GM23338 (cell line): ENCODE measurements at places on chromosomes 6 and 20. TPM values are rescaled to one million over a fixed set of nuclear protein-coding genes. Genes with fewer than 3 reads are reported as not detected.

The ARFGEF3 gene
- 23.1 and 24.6 TPM in 2 replicates for total RNA-seq

GRCh38 chr6:160147146-160147536 lies 25.5 kb downstream of the SLC22A1 start:
- no peaks in the 10 kb centered on the region for H3K36me3 ChIP-seq
- no peak overlapping the region for H3K27ac ChIP-seq
- DNase-seq: no peak
- H3K4me3 ChIP-seq: no peak overlapping the region
- H3K27me3 ChIP-seq: no peaks in the 10 kb centered on the region
- H3K4me1 ChIP-seq: no peaks in the 10 kb centered on the region

GRCh38 chr20:33211817-33212424 lies 5.2 kb upstream of the BPIFA3 start:
- no peaks in the 10 kb centered on the region for H3K36me3 ChIP-seq
- no peak overlapping the region for H3K27ac ChIP-seq
- no peaks in the 10 kb centered on the region for H3K4me1 ChIP-seq
- H3K27me3 ChIP-seq: no peaks in the 10 kb centered on the region

DNA sequence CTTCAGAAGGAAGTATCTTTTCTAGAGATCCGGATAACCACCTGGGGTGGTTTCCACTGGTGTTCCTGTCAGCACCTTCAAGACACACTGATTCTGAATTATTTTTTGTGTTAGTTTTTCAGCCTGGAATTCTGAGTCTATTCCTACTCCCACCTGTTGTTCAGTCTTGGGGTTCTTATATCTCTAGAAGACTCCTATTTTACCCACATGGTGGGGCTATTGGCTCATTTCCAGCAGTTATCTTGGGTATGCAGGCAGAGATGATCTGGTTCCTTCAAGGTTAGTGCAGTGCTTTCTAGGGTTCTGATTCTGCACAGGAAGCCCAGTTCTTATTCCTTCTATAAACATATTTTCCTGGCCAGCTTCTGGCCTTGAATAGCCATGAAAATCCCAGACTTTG lies 175.6 kb upstream of the PDE7B start:
- no peak overlapping the region for H3K27ac ChIP-seq
- H3K4me3 ChIP-seq: no peak overlapping the region
- peak; percentile 85 for DNase-seq
- H3K36me3 ChIP-seq: no peaks in the 10 kb centered on the region
- H3K4me1 ChIP-seq: no peaks in the 10 kb centered on the region

The HSD17B8 gene
- 8.9 and 16.0 TPM in 2 replicates for total RNA-seq

GRCh38 chr6:2733324-2733723 lies 17.4 kb downstream of the MYLK4 start:
- H3K27ac ChIP-seq: no peak overlapping the region
- H3K36me3 ChIP-seq: no peaks in the 10 kb centered on the region
- no peaks in the 10 kb centered on the region for H3K27me3 ChIP-seq
- DNase-seq: no peak
- peaks cover 34% of the 10 kb centered on the region for H3K4me1 ChIP-seq
- no peak overlapping the region for H3K4me3 ChIP-seq

The INSM1 gene
- 1.2 and 2.2 TPM in 2 replicates for total RNA-seq

DNA sequence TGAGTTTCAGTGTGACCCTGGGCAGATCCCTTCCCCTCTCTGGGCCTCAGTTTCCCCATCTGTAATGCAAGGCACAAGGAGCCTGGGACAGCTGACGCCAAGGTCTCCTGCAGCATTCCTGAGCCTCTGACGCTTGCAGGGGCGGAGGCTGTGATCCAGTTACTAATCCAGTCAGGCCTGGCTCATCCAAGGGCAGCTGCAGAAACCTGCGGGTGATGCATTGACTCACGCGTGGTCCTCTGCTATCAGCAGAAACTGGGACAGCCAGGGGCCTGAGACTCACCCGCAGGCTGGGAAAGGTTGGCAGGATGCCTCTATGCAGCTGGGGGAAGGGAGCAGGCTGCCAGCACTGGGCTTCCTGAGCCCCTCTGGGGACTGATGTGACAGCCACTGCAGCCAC lies 65.0 kb upstream of the SIRPA start:
- H3K36me3 ChIP-seq: no peaks in the 10 kb centered on the region
- no peaks in the 10 kb centered on the region for H3K27me3 ChIP-seq
- no peak overlapping the region for H3K4me3 ChIP-seq
- H3K4me1 ChIP-seq: no peaks in the 10 kb centered on the region

The MYLK2 gene
- total RNA-seq: 0.28 TPM in 1 of 2 replicates, not detected in the other

The STMND1 gene
- 0.80 TPM in 1 of 2 replicates, not detected in the other for total RNA-seq

DNA sequence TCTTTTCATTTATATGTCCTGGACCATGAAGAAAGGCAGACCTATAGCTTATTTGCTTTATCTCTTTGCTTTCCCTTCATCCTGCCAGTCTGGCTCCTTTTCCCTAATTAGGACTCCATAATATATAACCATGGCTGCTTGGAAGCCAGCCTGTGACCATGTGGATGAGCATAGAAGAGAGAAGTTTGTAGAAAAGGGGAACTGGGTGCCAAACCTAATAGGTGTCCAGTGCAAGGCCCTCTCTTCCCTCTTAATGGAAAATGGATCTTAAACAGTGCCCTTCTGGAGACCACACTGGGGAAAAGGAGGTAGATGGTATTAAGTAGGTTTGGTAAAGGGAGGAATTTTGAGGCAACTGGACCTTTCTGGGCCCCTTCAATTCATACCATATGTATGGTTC lies 16.7 kb upstream of the OSTM1 start:
- H3K27ac ChIP-seq: no peak overlapping the region
- DNase-seq: no peak
- H3K4me1 ChIP-seq: peaks cover 10% of the 10 kb centered on the region; the same call in 1 of the 2 replicates
- no peaks in the 10 kb centered on the region for H3K36me3 ChIP-seq

The PKIB gene
- total RNA-seq: 170 TPM in 2 replicates

DNA sequence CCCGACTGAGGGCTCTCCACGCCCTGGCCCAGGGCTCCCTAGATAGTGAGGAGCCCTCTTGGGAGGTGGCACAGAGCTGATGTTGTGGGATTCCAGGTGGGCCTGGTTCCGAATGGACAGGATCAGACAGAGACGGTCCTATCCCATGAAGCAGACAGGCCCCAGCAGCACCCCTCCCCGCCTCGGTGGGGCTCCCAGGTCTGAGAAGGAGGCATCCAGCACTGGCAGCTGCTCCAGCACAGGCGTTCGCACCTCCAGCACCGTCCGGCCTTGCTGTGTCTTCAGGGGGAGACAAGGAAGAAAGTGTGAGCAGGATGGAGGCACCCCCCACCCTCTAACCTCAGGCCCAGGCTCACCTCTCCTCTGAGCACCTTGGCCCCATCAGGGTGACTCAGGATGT lies 28.7 kb downstream of the COL11A2 start:
- H3K27ac ChIP-seq: no peak overlapping the region
- H3K36me3 ChIP-seq: no peaks in the 10 kb centered on the region
- no peak overlapping the region for H3K4me3 ChIP-seq
- DNase-seq: no peak
- H3K27me3 ChIP-seq: peaks cover 15% of the 10 kb centered on the region
- H3K4me1 ChIP-seq: peaks cover 12% of the 10 kb centered on the region

DNA sequence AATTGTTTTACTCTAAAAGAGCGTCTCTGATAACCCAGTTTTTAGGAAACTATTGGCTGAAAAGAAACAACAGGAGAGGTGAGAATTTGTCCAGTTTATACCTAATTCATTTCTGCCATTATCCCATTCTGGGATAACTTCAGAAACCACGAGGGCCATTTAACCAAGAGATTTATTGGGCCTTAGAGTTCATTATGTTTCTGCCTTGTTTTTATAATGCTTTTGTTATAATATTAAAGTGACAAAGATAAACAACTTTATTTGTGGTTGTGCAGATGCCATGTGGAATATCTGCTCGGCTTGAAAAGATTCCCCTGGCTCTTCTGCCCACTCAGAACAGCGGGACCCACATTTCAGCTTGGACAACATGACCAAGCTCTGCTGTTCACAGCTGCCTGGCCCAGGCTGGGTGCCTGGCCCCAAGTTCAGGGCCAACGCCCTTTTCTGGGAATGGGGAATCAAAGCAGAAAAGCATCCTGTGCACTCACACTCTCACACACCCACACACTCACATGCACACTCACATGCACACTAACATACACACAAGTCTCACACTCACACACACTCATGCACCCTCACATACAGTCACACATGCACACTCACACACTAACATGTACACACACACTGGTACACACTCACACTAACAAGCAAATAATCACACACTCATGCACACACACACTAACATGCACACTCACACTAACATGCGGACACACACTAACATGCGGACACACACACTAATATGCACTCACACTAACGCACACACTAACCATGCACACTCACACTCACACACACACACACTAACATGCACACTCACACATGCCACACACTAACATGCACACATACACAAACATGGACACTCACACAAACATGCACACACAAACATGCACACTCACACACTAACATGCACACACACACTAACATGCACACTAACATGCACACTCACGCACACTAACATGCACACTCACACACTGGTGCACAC lies 86.7 kb upstream of the NEDD9 start:
- H3K27me3 ChIP-seq: no peaks in the 10 kb centered on the region
- DNase-seq: no peak
- H3K4me1 ChIP-seq: peaks cover 5% of the 10 kb centered on the region; the same call in 1 of the 2 replicates
- H3K27ac ChIP-seq: no peak overlapping the region
- H3K36me3 ChIP-seq: no peaks in the 10 kb centered on the region

GRCh38 chr20:3377644-3378043 lies 29.8 kb downstream of the DNAAF9 start:
- no peaks in the 10 kb centered on the region; the same call in 1 of the 2 replicates for H3K4me1 ChIP-seq
- no peaks in the 10 kb centered on the region for H3K27me3 ChIP-seq
- 0 out of 2 replicates have a peak overlapping the region, but pooled peaks have one; percentile 35 for H3K27ac ChIP-seq

DNA sequence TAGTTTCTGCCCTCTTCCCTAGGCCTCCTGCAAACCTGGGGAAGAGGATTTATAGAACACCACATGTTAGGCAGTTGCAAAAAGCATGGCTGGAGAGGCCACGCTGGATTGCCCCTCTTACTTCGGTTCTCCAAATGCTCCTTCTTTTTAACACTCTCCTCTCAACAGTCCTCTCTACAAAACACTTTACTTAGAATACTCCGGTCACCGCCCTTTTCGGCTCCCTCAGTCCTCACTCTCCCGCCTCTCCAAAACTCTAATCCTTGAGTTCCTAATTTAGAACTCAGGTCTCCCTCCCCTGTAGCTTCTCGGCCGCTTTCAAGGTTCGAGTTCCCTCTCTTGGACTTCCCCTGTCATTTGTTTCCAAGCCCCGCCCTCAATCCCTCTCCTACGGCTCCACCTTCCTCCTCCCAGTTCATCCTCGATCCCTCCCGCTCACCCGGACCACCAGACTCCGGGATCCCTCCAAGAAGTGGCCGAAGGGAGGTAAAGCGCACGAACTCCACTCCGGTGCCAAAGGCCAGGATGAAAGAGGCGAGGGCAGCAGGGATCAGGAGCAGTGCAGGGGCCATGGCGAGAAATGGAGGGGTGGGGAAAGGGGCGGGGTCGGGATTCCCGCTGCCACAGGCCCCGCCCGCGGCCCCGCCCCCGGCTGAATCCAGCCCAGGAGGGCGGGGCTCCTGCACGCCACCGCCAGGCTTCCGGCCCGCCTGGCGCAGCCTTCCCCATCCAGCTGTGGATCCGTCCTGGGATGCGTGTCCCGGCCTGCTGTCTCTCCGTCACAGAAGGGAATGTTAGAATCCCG lies at the start of gene NRM:
TSS of gene NRM (minus strand) at position 582 of the 805 bp plus-strand sequence. CDS start at position 572, 10 bp downstream.
- H3K27me3 ChIP-seq: 0 out of 2 replicates have a peak, but pooled peaks cover 5% of the 10 kb centered on the region
- H3K4me3 ChIP-seq: peak within 1 kb of the TSS; percentile 94
- peak within 1 kb of the TSS; percentile 90 for H3K27ac ChIP-seq
- H3K4me1 ChIP-seq: peaks cover 26% of the 10 kb centered on the region

The RANBP9 gene
- total RNA-seq: 31.8 and 33.6 TPM in 2 replicates

- H3K27ac ChIP-seq: no peak overlapping the region
- no peaks in the 10 kb centered on the region for H3K36me3 ChIP-seq
- no peaks in the 10 kb centered on the region for H3K27me3 ChIP-seq
- no peak for DNase-seq
Observed at GRCh38 chr6:39886871-39887270, 47.4 kb downstream of the MOCS1 start.

The DCDC2 gene
- 0.50 and 0.59 TPM in 2 replicates for total RNA-seq

The LYRM4 gene
- 26.5 and 51.0 TPM in 2 replicates for total RNA-seq

- H3K36me3 ChIP-seq: no peaks in the 10 kb centered on the region
- no peaks in the 10 kb centered on the region for H3K4me1 ChIP-seq
- no peak for DNase-seq
- no peak overlapping the region for H3K4me3 ChIP-seq
- H3K27me3 ChIP-seq: no peaks in the 10 kb centered on the region
Observed at GRCh38 chr6:51166914-51167313, 348.2 kb downstream of the TFAP2B start.

DNA sequence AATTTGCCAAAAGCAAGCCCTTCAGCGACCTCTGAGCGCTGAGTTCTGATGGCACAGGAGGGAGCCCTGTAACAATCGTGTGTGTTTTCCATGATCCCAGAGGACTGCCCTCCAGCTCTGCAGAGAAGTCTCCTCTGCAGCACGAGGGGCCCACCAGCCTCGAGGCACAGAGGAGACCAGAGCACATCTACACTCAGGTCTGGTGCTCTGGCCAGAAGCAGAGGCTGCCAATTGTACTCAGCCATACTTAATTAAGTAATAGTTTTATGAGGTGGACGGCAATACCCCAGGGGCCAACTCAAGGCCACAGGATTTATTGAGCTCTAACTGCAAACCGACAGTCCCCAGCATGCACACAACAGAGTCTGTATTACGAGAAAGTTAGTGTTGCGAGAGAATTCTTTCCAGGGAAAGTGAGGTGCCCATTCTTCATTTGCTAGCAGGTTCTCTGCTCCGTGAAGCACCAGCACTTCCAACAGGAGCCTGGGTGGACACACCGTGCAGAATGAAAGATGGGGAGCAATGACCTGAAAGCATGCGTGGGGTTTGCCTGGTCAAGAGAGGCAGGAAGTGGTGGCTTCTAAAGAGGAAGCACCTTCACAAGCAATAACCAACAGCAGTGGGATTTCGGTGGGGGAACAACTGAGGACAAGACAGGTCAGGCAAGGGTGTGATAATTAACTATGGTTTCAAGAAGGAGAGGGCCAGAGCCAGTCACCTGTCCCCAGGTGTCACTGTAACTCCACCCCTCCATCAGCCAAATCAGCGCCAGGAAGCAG lies 92.8 kb upstream of the FOXC1 start:
- no peak overlapping the region for H3K27ac ChIP-seq
- H3K4me1 ChIP-seq: no peaks in the 10 kb centered on the region
- peaks cover 5% of the 10 kb centered on the region; the same call in 1 of the 2 replicates for H3K27me3 ChIP-seq
- no peak for DNase-seq

GRCh38 chr20:22106308-22106938 lies 401.0 kb downstream of the PAX1 start:
- H3K4me1 ChIP-seq: no peaks in the 10 kb centered on the region
- H3K27me3 ChIP-seq: no peaks in the 10 kb centered on the region
- H3K27ac ChIP-seq: no peak overlapping the region
- H3K36me3 ChIP-seq: no peaks in the 10 kb centered on the region
- peak; percentile 66 for DNase-seq

DNA sequence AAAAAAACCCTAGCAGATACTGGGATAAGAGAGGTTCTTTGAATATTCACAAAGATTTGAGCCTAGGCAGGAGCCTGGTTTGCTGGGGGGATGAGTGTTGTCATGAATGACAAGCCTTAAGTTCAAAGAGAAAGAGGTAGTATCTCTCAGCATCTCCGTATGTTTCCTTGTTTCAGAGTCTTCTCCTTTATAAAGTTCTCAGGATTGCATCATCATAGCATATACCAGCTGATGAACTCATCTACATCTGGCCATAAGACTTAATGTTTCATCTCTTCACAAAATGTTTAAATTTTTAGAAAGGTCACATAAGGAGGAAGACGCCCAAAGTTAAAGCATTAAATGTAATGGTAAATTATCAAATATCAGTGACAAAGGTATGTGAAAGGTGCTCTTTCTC lies 17.1 kb downstream of the DEFB114 start:
- no peak overlapping the region for H3K27ac ChIP-seq
- H3K4me1 ChIP-seq: no peaks in the 10 kb centered on the region
- H3K27me3 ChIP-seq: no peaks in the 10 kb centered on the region
- no peaks in the 10 kb centered on the region for H3K36me3 ChIP-seq

The GSTA3 gene
- total RNA-seq: not detected in 2 replicates
